ENCODE measurements at places on chromosomes 1 and 21.

DNA sequence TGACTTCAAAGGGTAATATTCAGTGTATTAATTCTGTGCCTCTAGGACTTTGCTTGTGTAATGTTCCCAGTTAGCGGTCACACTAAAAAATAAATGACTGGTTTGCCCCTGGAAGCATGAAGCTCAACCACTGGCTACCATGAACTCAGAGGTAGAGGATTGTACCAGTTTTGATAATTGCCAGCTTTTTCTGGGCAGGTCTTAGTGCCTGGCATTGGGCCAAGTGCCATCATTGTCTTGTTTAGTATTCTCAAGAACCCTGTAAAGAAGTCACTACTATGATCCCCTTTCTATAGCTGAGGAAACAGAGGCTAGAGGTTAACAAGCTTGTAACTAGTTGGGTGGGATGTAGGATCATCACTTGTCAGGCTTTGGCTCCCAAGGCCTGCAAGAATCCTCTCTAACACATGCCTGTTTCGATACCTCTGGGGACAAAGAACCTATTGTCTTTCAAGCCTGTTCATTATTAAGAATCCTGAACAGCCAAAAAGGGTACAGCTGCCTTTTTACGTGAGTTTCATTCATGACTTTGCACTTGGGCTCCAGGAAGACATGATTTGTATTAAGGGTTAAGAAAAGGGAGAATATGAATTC, 121.9 kb upstream of the JUN start:
- DNase-seq: no peak
- H3K36me3 ChIP-seq: no peaks in the 10 kb centered on the region
- peaks cover 19% of the 10 kb centered on the region for H3K4me1 ChIP-seq
- no peak overlapping the region for H3K4me3 ChIP-seq
- no peak overlapping the region for H3K27ac ChIP-seq

DNA sequence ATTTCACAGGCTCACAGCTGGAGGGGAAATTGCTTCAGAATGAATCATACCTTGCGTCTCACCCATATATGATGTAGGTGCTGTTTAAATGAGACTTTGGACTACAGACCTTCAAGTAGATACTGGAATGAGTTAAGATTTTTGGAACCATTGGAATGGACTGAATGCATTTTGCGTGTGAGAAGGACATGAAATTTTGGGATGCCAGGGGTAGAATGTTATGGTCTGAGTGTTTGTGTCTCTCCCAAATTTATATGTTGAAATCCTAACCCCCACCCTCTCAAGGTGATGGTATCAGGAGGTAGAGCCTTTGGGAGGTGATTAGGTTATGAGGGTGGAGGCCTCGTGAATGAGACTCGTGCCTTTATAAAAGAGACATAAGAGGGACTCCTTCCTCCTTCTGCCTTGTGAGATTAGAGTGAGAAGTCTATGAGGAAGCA, 41.4 kb downstream of the KCNK1 start:
- no peaks in the 10 kb centered on the region for H3K4me1 ChIP-seq
- no peaks in the 10 kb centered on the region for H3K27me3 ChIP-seq
- DNase-seq: peak; percentile 22
- no peak overlapping the region for H3K27ac ChIP-seq

DNA sequence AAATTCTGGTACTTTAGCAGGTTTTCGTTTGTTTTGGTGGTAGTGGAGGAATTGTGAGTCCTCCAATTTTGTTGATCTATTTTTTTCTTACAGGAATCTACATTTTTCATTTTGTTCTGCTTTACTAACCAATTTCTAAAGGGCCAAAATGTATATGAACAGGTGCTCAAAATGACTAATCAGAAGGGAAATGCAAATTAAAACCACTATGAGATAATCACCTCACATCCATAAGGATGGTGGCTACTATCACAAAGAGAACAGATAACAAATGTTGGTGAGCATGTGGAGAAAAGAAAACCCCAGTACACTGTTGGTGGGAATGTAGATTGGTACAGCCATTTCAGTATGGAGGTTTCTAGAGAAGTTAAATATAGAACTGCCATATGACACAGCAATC, 134.2 kb downstream of the LMO4 start:
- H3K27ac ChIP-seq: no peak overlapping the region
- H3K27me3 ChIP-seq: no peaks in the 10 kb centered on the region
- DNase-seq: no peak
- no peak overlapping the region for H3K4me3 ChIP-seq

DNA sequence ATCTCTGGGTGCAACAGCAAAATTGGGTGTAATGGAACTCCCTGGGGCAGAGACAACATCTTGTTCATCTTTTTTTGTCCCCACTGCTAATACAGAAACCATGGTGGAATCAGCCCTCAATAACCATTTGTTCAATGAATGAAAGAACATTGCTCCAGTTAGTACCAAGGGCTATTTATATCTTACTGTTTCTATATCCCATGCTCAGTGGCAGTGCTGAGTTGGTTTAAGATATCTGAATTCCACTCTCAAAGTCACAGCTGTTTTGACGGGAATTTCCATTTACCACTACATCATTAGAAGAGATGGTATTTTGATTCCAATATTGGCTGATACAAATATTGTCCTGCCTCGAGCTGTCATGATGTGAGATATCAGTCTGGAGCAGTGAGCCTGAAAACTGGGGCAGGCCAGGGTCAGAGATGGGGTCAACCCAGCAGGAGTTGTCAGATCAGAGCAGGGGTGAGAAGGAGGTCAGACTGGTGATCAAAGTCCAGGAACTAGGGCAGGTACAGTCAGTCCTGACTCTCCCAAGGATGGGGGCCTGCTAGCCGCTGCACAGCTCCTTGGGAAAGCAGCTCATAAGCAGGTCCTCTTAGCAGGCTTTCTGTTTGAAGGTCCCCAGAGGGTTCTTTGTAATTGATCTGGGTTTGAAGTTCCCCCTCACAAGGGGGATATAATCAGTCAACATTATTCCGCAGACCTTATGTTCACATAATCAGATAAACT, 5.8 kb upstream of the PHC2 start:
- no peaks in the 10 kb centered on the region for H3K36me3 ChIP-seq
- DNase-seq: no peak
- H3K27me3 ChIP-seq: no peaks in the 10 kb centered on the region
- peaks cover 31% of the 10 kb centered on the region for H3K4me1 ChIP-seq
- H3K27ac ChIP-seq: no peak overlapping the region

DNA sequence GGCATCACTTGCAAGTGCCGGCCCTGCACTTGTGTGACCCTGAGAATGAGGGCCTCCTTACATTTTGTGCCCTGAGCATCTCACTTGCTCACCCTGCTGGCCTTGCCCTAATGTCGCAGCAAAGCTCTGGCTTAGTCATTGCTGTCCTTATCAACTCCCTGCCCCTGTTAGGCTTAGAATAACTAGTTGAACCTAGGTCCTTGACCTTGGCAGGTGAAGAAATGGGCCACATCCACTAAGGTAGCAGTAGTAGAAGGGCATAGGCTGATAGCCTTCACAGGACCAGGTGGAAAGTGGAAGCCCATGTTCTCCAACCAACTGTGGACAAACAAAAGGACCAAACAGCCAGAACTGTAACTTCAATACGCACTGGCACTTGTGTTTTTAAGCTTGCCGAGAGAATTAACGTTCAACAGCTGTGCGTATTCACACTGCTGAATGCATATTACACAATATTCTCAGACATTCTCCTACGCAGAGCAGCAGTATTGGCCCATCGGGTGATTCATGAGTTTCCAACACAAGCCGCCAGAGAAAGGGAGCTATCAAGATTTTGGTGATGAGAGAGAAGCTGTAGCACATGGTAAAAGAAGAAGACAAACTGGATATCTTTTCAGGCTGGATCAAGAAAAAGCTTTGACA, 27.7 kb upstream of the PTGFRN start:
- peak; percentile 62 for DNase-seq
- H3K27me3 ChIP-seq: no peaks in the 10 kb centered on the region
- no peak overlapping the region for H3K27ac ChIP-seq
- no peaks in the 10 kb centered on the region for H3K36me3 ChIP-seq
- H3K4me3 ChIP-seq: no peak overlapping the region

- no peaks in the 10 kb centered on the region for H3K4me1 ChIP-seq
- no peak overlapping the region for H3K27ac ChIP-seq
- no peak for DNase-seq
- H3K27me3 ChIP-seq: no peaks in the 10 kb centered on the region
- H3K36me3 ChIP-seq: no peaks in the 10 kb centered on the region
These were observed 1809.6 kb downstream of the BRINP3 start for GRCh38 chr1:188668083-188668482.

DNA sequence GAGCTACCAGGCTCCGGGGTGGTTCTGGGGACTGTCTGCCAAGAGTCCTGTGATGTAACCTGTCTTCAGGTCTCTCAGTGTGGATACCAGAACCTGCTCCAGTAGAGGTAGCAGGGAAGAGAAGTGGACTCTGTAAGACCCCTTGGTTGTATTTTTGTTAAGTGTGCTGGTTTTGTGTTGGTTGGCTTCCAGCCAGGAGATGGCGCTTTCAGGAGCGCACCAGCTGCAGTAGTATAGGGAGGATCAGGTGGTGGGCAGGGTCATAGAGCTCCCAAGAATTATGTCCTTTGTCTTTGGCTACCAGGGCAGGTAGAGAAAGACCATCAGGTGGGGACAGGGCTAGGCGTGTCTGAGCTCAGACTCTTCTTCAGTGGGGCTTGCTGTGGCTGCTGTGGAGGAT, 1147.2 kb upstream of the ADGRL4 start:
- DNase-seq: no peak
- H3K4me3 ChIP-seq: no peak overlapping the region
- no peaks in the 10 kb centered on the region for H3K36me3 ChIP-seq
- no peak overlapping the region for H3K27ac ChIP-seq
- no peaks in the 10 kb centered on the region for H3K4me1 ChIP-seq
